ENCODE measurements at places on chromosomes 13 and 19.

DNA sequence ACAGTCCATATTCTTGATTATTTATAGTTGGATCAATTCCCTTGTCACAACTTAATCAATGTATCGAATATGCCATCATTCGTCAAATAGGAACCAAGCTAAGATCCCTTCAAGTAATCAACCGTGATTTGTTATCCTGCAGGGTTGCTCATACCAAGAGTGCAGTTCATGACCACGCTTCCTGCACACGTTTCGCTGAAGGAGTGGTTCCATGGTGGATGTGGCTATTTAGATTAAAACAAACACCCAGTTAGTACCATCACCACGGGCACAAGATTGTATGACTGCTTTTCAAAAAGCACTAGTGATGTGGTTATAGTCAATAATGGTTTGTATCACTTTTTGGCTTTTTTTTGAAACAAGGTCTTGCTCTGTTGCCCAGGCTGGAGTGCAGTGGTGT, 41.1 kb upstream of the CCNE1 start:
- no peak for DNase-seq

- DNase-seq: no peak
Observed at GRCh38 chr19:46118136-46118535, 6.4 kb downstream of the IGFL3 start.

DNA sequence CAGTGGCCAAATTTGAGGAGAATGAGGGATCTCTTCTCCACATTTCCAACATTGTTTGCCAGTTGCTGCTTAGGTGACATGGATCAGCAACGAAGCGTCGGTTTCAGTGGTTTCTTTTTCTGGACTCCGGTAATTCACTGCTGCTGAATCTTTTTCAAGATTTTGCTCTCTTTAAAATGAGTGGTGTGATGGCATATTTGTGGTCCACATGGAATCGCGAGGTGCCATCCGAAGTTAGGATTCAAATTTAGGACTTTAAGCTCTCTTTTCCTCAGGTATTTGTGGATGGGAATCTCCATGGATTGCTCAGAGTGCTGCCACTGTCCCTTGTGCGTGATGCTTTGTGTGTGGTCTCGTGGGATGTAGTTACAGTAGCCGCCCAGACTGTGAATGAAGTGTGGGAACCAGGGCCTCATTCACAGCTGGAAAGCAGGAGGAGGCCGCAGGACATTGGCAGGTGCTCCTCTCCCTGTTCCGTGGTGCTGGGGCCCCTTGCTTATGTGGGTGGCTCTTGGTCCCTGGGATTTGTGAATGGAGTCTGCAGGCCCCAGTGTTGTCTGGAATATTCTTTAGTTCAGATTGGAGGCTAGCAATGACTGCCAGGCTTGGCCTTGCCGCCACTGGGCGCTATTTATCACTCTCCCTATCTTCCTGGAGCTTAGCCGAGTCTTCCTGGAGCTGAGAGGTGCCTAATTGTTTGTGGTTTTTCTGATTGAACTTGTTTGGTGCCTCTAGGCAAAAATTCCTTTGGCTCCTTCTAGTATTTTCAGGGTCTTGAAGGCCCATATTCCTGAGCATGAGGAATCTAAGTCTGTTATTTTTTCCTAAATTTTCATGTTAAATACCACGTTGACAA, 1.5 kb downstream of the ILF3 start:
- no peak for DNase-seq

- DNase-seq: no peak
Observed at GRCh38 chr13:27919659-27919933, 204 bp upstream of the PDX1 start.

DNA sequence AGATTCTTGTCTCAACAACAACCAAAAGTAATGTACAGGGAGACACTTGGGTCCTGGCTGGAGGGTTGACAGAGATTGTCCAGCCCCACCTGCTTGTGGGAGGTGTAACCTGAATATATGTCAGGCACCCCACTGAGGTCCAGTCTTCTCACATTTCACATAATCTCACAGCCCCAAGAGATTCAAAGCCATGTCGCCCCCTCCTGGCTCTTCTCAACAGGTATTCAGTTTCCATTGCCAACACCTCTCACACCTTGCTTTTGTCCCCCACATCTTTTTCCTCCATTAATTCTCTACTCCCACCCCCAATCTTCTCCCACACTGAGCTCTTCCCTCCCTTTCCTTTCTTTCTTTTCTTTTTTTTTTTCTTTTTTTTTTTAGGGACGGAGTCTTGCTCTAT, 11.2 kb downstream of the UNC13A start:
- no peak for DNase-seq

- no peak for DNase-seq
Observed at GRCh38 chr13:51282322-51282721, 57.2 kb upstream of the SERPINE3 start.

DNA sequence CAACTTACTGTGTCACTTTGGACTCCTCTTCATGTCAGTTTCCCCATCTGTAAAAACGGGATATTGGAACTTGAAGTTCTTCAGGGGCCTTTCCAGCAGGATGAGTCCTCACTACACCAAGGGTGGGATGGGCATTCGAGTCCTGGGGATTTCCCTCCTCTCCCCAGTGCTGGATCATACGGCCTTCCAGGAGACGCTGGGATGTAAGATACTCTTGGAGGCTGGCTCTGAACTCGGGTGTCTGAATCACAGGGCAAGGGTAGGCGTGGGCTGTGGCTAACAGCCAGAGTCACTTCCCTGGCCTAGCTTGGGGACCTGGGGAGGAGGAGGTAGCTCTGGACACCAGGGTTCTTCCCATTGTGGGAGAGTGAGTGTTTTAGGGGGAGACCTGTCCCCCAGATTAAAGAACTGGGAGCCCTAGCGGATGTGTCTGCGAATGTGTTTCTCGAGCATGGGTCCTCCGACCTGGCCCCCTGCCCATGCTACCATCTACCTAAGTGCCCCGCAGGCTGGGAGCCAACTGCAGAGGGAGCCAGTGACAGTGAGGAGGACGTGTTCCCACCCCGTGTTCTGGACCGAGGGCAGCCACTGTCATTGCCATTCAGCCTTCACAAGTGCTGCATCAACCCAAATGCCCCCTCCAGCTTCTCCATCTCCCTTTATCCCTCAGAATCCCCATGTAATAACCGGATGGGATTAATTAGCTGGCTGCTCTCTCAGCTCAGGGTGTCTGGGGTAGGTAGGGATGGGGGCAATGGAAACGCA, 2.4 kb upstream of the CYTH2 start:
- DNase-seq: no peak

DNA sequence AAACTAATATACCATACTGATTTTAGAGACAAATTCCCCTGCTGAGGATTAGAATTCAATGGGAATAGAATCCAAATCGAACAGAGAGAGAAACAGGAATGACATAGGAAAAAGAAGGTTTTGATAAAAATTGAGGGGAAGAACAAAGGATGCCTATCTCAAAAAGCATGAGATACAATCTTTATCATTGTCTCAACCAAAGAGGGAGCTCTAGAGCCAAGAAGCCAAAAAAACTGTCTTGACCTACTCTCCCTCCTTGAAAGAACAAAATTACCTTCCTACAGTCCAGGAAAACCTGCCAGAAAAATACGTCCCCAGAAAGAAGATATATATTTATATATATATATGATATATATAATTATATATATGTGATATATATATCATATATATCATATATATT, 39.2 kb upstream of the MIR17HG start:
- DNase-seq: no peak

- DNase-seq: no peak
Observed at GRCh38 chr19:924553-925086, 1.2 kb upstream of the ARID3A start.

DNA sequence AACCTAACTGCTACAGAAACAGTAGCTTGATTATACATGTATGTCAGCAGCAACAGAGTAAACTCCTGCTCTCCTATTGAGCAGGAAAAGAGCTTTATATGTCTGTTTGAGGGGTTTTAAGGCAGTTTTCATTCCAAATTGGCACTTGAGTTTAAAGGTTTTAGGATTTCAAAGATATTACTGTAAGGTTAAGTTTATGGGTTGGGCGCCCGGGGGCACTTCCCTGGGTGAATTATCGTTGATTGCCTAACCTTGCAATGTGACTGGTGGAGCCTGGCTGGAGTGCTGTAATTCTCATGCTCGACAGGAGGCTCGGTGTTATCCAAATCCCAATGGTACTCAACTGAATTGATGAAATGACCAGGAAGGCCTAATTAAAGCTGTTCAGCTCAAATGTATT, 1586.1 kb downstream of the OLFM4 start:
- no peak for DNase-seq

DNA sequence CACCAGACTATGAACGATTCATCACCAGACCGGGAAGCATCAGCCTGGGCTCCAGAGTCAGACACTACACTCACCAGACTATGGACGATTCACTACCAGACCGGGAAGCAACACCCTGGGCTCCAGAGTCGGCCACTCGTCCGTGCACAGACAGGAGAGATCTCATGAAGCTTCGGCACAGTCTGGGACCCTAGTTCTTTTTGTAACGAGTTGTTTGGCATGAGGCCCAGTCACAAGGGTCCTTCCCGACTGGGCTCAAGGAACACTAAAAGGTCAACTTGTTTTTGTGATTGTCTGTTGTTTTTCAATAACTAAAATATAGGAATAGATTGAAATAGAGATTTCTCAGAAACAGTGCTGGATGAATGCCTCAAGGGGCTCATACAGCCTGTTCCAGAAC, 1141.6 kb upstream of the MIR17HG start:
- DNase-seq: no peak

DNA sequence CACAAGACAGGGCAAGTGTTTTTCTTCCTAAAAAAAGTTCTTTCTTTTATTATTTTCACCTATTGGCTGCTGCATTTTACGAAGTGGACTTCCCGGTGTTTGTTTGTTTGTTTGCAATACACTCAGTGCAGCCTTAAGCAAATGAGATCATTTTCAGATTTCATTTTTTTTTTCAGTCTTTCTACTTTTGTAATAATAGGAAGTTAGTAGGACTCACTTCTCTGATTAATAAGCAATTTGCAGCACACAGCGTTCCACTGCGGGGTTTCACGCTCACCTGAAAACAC, 128.3 kb downstream of the STK24 start:
- DNase-seq: no peak

DNA sequence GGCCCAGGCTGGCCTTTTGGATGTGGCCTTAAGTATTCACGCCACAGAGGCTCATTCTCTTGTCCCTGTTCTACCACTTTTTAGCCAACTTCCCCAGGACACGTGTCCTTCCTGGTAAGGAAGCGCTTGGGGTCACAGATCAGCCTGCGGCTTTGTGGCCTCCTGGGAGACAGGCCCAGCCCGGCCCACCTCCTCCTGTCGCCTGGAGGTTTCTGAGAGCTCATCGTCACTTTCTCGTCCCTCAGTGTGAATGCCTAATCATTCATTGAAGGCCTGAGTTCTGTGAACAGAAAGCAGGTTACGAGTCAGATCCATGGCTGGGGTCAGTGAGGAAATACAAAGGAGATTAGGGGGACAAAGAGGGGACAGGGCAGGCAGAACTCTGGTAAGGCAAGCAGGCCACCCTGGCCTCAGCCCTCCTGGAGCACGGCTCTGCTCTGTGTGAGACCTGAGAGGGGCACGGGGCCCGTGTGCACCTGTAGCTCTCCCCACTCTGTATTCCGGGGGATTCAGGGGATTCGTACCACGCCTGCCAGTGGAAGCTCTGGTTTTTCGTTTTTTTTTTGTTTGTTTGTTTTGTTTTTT, 38.6 kb upstream of the TSHZ3 start:
- DNase-seq: no peak

- DNase-seq: no peak
Observed at GRCh38 chr13:67318398-67318797, 88.3 kb upstream of the PCDH9 start.

GRCh38 chr13:52896827-52897659, 48.6 kb upstream of the PCDH8 start:
- no peak for DNase-seq

DNA sequence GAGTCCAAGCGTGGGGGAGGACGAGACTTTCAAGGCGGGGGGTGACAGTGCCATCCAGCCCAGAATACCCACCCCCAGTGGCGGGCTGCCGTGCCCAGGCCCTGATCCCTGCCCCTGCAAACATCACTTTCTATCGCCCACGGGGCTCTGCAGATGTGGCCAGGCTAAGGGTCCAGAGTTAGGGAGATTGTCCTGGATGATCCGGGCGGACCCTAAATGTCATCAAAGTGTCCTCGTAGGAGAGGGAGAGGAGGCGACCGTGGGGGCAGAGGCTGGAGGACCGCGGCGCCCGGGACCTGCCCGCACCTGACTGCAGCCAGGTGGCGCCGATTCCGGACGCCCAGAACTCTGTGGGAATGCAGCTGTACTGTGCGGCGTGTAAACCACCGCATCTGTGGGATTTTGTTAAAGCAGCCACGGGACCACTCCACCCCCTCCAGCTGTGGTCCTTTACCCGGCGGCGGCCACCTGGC, 32.4 kb downstream of the GJA3 start:
- no peak for DNase-seq

- DNase-seq: no peak
Observed at GRCh38 chr13:113034451-113035212, 65.6 kb downstream of the MCF2L start.

DNA sequence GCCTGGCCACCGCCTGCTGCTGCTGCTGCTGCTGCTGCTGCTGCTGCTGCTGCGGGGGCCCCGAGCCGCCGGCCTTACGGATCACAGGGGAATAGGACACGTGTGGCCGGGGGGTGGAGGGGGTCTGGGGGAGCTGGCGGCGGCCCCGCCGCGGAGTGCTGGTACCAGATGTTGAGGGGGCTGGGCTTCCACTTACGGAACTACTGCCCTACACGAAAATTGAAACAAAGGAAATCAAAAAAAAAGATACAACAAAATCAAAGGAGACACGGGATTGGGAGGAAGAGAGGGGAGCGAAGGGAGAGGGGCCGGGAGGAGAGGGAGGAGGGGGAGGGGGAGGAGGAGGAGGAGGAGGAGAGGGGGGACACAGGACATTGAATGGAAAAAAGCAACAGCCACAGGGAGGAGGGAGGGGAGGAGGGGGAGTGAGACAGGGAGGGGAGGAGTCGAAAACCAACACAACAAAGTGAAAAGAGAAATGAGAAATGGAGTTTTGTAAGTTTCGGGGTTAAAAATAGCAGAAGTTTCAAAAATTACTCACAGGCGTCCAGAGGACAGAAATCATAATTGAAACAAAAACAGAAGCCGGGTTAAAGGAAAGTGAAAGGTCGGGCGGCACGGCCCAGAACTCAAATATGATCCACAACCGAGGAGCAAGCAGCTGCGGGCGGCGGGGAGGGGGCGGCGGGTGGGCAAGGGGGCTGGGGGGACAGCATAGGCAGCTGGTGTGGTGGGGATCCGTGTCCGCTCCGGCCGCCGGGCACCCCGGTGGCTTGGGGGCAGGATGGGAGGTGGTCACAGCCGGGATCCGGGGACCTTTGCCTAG, 57.8 kb downstream of the IER2 start:
- DNase-seq: peak; percentile 51

- DNase-seq: no peak
Observed at GRCh38 chr19:42252365-42253244, 2.3 kb downstream of the ERF start.

GRCh38 chr19:7272856-7273578, 21.2 kb downstream of the INSR start:
- DNase-seq: no peak

Measured in stimulated activated CD4-positive, alpha-beta T cell treated with anti-CD3 and anti-CD28 coated beads, Interleukin-15, amount 100 ng/mL, for 1 hour (primary cell).